EL (cell line): ENCODE measurements at places on chromosomes 3 and 15.
A peak's percentile ranks its signal among the peaks of the same experiment; 100 is the strongest.

DNA sequence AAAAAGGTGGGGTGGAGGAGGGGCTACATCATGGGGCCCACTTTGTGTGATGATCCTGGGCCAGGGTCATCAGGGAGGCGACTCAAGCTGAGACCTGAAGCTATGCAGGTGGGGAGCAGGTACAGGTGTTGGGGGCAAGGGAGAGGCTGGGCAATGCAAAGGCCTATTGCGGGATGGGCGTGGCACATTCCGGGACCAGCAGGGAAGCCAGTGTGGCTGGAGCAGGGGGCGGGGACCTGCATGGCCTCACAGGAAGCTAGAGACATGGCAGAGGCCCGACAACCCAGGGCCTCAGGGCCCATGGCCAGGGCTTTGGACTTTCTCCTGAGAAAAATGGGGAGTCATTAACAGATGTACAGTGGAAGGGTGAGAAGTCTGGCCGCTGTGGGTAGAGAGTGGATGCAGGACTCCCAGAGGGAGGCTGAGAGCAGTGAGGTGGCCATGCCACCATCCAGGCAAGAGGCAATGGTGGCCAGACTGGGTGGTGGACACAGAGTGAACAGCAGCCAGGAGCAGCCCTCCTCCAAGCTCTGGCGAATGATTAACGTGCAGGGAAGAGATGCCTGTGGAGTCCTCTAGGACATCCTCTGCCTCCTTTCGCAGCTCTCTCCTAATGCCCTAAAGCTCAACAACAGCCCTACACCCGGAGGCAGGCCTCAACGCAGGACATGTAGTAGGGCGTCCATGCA, 122.6 kb upstream of the ATP2B2 start:
- no peak for DNase-seq

- peak; percentile 29 for DNase-seq
Observed at GRCh38 chr15:51366920-51367319, 25.5 kb downstream of the GLDN start.

GRCh38 chr3:156240642-156241041, 120.3 kb downstream of the KCNAB1 start:
- DNase-seq: no peak

- peak; percentile 51 for DNase-seq
Observed at GRCh38 chr3:196138482-196139254, 56.8 kb upstream of the TFRC start.
